ENCODE measurements at places on chromosomes 11 and 22. TPM values are rescaled to one million over a fixed set of nuclear protein-coding genes. Genes with fewer than 3 reads are reported as not detected.
A peak's percentile ranks its signal among the peaks of the same experiment; 100 is the strongest.

MYRF gene
- total RNA-seq: 1.5 TPM

GRCh38 chr11:79458709-79459108 lies 17.9 kb upstream of the TENM4 start:
- H3K4me3 ChIP-seq: no peak overlapping the region
- no peak overlapping the region for H3K27ac ChIP-seq
- H3K4me1 ChIP-seq: peaks cover 3% of the 10 kb centered on the region
- no peak for DNase-seq
- no peaks in the 10 kb centered on the region for H3K36me3 ChIP-seq
- H3K27me3 ChIP-seq: no peaks in the 10 kb centered on the region

- no peak overlapping the region for H3K27ac ChIP-seq
- no peak overlapping the region for H3K4me3 ChIP-seq
- H3K4me1 ChIP-seq: peaks cover 31% of the 10 kb centered on the region
- no peak for DNase-seq
- peaks cover 3% of the 10 kb centered on the region for H3K27me3 ChIP-seq
- no peaks in the 10 kb centered on the region for H3K36me3 ChIP-seq
Observed at GRCh38 chr22:29149841-29150555, 55.7 kb upstream of the EMID1 start.

DNA sequence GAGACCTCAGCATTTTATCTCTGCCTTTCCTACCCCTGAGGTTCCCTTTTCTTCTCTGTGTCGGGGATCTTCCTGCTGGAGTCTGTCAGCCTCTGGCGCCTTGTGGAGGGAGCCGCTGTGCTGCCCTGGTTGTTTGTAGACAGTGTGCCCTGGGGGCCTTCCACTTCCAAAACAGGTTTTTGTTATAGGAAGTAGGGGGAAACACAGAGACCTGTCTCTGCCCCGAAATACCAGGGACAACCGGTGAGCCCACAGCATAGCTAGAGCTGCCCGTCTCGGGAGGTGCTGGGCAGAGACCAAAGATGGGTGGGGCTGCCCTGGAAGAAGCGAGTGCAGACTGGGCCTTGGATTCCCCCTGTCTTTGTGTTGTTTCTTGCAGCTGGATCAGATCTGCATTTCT lies 8.0 kb downstream of the NCAPH2 start:
- DNase-seq: no peak
- H3K27me3 ChIP-seq: peaks cover 4% of the 10 kb centered on the region
- H3K27ac ChIP-seq: no peak overlapping the region
- no peak overlapping the region for H3K4me3 ChIP-seq
- H3K36me3 ChIP-seq: peaks cover 15% of the 10 kb centered on the region
- peaks cover 6% of the 10 kb centered on the region for H3K4me1 ChIP-seq

GRCh38 chr11:116539836-116540418 lies 232.9 kb downstream of the BUD13 start:
- no peaks in the 10 kb centered on the region for H3K36me3 ChIP-seq
- H3K4me3 ChIP-seq: no peak overlapping the region
- H3K4me1 ChIP-seq: no peaks in the 10 kb centered on the region
- no peak overlapping the region for H3K27ac ChIP-seq

FGF19 gene
- total RNA-seq: not detected

DNA sequence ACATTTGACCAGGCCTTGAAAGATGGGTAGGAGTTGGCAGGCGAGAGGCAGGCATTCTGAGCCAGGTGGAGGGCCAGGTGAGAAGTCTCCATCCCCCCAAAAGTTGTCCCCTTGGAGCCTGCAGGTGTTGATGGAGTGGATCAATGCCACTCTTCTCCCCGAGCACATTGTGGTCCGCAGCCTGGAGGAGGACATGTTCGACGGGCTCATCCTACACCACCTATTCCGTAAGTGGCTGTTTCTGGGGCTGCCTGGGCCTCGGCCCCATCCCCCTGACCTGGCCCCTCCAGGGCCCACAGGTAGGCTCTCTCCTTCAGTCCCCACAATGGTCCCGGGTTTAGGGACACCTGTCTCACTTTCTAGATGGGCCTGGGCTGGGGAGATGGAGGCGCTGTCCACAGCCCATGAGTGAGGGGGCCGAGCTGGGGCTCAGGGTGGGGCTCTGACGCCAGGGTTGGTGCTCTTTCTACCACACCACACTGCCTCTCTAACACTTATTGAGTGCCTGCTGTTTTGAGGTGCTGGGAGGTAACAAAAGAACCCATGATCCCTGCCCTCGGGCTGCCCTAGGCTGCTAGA lies 7.0 kb downstream of the PARVG start:
- peaks cover 3% of the 10 kb centered on the region for H3K36me3 ChIP-seq
- DNase-seq: no peak
- H3K4me1 ChIP-seq: no peaks in the 10 kb centered on the region

DNA sequence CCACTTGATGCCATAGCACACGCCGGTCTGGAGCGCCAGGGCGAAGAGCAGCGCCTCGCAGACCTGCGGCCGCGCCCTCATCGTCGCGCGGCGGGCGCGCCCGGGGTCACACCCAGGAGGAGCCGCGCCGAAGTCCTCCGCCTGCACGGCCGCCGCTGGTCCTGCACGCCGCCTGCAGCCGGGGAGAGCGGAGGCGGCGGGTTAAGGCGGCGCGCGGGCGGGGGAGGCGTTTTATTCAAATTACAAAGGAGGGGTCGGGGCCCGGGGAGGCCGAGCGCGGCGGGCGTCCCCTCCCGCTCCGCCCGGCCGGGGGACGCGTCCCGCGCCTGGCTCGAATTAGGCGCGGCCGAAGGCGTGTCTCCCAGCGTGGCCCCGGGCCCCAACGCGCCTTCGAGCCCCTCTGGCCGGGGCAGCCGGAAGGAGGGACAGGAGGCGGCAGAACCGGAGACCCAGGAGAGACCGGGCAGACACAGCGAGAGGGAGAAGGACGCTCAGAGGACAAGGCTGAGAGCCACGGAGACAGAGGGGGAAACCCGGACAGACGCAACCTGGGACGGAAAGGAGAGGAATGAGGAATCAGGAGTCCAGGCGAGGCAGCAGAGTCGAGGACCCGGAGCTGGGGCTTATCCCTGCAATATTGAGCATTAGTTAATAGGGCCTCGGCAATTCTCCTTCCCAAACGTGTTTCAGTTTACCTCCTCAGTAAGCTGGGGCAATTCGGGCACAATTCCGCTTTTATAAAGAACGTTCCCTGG lies at the start of gene WNT11:
Gene WNT11, minus strand, starts transcription at position 176 of the 755 bp plus-strand sequence. Its CDS starts 95 bp downstream, at position 81.
- H3K36me3 ChIP-seq: no peaks in the 10 kb centered on the region
- peak; percentile 38 for DNase-seq
- no peak within 1 kb of the TSS for H3K27ac ChIP-seq
- peaks cover 14% of the 10 kb centered on the region for H3K27me3 ChIP-seq
- peaks cover 12% of the 10 kb centered on the region for H3K4me1 ChIP-seq

PRRG4 gene
- total RNA-seq: not detected

DNA sequence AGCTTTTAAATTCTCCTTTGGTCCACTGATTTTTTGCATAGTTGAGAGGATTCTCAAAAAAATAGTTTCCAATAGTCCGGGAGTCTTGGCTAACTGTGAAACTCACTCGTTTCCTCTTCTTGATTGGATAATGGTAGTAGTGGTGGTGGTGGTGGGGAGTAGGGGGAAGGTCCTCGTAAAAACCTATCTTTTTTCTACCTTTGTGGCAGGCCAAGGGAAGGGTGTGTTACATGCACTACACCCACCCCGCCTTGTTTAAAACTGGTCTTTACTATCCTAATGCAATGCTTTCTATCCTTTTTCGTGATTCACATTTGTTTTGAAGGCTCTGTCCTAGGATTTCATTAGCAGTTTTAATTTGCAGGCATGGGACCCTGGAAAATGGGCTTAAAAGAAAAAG lies 4.8 kb downstream of the TEAD1 start:
- H3K4me1 ChIP-seq: peaks cover 64% of the 10 kb centered on the region
- H3K4me3 ChIP-seq: peak overlapping the region; percentile 72
- no peak for DNase-seq
- H3K27me3 ChIP-seq: peaks cover 6% of the 10 kb centered on the region
- H3K27ac ChIP-seq: peak overlapping the region; percentile 61
- H3K36me3 ChIP-seq: peaks cover 14% of the 10 kb centered on the region

PTPN5 gene
- total RNA-seq: 16.4 TPM

DNA sequence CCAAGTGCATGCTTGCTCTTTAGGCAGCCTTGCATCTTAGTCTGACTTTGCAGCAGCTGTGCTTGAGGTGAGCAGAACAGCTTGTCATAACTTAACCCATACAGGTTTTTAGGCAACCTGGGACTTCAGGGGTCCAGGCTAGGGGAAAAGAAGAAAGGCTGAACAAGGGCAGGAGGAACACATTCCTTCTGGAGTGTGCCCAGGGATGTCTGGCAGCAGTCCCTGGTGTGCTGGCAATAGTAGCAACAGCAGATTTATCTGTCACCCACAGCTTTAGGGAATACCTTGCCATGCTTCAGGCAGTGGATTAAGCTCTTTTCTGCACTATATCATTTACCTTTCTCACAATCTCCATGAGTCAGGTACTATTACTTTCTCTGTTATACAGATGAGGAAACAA lies 513.0 kb downstream of the RAB38 start:
- no peak for DNase-seq
- H3K27me3 ChIP-seq: peaks cover 6% of the 10 kb centered on the region
- H3K4me3 ChIP-seq: no peak overlapping the region
- no peak overlapping the region for H3K27ac ChIP-seq
- H3K36me3 ChIP-seq: no peaks in the 10 kb centered on the region

FAU gene
- total RNA-seq: 998 TPM

TREH gene
- not detected for total RNA-seq

- no peak overlapping the region for H3K27ac ChIP-seq
- peaks cover 3% of the 10 kb centered on the region for H3K27me3 ChIP-seq
- H3K4me1 ChIP-seq: peaks cover 29% of the 10 kb centered on the region
- no peak for DNase-seq
- no peaks in the 10 kb centered on the region for H3K36me3 ChIP-seq
- no peak overlapping the region for H3K4me3 ChIP-seq
Observed at GRCh38 chr11:75593286-75593915, 31.3 kb downstream of the SERPINH1 start.

GRCh38 chr11:120465921-120466534 lies 45.5 kb upstream of the GRIK4 start:
- H3K27me3 ChIP-seq: no peaks in the 10 kb centered on the region
- H3K4me1 ChIP-seq: no peaks in the 10 kb centered on the region
- H3K27ac ChIP-seq: no peak overlapping the region
- H3K4me3 ChIP-seq: peak overlapping the region; percentile 18
- DNase-seq: no peak
- peaks cover 54% of the 10 kb centered on the region for H3K36me3 ChIP-seq

PKP3 gene
- 0.49 TPM for total RNA-seq

DNA sequence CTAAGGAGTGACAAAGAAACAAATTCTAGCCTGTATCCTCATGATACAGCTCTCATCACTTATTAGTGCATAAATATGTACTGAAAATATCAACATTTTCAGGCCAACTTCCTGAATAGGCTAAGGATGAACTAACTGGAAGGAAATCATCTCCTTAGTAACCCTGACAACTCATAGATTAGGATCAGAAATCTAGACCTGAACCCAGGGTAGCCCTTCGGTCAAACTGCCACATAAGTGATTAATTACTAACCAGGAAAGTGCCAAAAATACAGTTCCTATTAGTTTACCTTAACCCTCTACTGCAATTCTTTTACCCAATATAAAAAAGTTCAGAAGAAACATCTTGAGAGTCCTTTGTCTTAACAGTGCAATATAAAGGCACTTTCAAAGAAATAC lies 40.0 kb downstream of the AMBRA1 start:
- no peak for DNase-seq
- peak overlapping the region; percentile 95 for H3K27ac ChIP-seq
- no peaks in the 10 kb centered on the region for H3K27me3 ChIP-seq
- peaks cover 23% of the 10 kb centered on the region for H3K4me1 ChIP-seq
- H3K36me3 ChIP-seq: no peaks in the 10 kb centered on the region

- H3K27ac ChIP-seq: peak overlapping the region; percentile 16
- H3K4me3 ChIP-seq: no peak overlapping the region
- peaks cover 14% of the 10 kb centered on the region for H3K4me1 ChIP-seq
- H3K36me3 ChIP-seq: no peaks in the 10 kb centered on the region
- no peaks in the 10 kb centered on the region for H3K27me3 ChIP-seq
- no peak for DNase-seq
Observed at GRCh38 chr22:28920757-28921584, 37.6 kb downstream of the ZNRF3 start.

DNA sequence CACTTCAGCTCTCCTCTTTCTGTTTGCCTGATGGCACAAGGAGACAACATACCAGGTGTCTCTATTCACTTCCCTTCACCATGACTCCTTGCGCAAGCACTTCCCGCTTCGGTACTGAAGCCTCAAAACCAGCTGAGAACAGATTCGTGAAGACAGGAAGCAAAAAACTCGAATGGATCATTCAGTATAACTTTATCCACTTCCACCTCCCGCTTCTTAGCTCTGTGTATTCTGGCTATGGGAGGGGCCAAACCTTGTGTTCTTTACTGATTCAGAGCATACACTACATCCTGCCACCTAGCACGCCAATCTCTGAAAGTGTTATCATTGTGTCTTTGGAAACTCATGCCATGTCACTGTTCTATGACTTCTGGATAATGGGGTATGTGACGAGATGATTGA lies 62.2 kb upstream of the ADA2 start:
- H3K27ac ChIP-seq: no peak overlapping the region
- no peak overlapping the region for H3K4me3 ChIP-seq
- no peaks in the 10 kb centered on the region for H3K36me3 ChIP-seq
- H3K4me1 ChIP-seq: peaks cover 6% of the 10 kb centered on the region

MAPK8IP1 gene
- total RNA-seq: 3.7 TPM

DNA sequence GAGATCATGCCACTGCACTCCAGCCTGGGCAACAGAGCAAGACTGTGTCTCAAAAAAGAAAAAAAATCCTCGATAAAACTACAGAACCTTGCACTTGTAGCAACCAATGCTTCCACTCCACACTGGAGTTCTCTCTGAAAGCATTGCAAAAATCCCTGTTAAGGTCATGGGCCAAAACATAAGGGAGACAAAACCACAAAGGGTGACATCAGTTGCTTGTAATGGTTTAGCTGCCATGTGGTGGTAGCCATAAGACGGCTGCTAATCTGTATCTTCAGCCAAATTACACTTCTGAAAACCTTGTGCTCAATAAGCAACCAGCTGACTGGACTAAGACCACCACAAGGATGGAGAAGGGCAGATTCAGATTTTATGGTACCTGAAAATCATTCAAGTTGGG lies 20.6 kb upstream of the TPH1 start:
- H3K4me1 ChIP-seq: peaks cover 8% of the 10 kb centered on the region
- no peaks in the 10 kb centered on the region for H3K36me3 ChIP-seq
- no peak overlapping the region for H3K27ac ChIP-seq
- H3K27me3 ChIP-seq: no peaks in the 10 kb centered on the region

DNA sequence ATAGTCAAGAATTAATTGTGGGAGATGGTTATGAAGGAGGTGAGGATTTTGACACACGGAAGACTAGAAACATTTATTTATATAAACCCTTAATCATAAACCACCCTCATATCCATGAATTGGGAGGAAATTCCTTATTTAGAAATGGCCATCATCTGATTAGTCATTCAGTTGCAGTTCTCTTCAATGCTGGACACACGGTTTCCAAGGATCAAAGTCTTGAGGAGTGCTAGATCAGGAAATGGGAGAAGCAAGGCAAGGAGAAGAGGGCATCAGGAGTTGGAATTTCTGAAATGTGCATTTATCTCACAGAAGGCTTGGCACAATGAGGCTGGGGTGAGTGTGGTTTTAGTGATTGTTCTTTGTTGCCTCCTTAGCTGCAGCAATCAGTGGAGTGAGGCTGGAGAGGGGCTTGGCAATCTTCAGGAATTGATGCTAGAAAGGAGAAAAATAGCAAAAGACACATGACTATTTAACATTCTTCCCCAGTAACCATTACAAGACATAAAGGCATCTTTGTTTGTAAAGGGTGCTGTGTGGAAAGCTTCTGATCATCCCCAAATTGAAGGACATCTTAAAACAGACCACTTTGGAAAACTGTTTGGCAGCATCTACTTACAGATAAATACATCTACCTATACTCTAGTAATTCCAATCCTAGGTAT lies 21.6 kb upstream of the GDPD4 start:
- no peak for DNase-seq
- no peak overlapping the region for H3K27ac ChIP-seq

PAFAH1B2 gene
- 87.4 TPM for total RNA-seq

GRCh38 chr11:129373489-129373953 lies 2.1 kb upstream of the BARX2 start:
- no peak overlapping the region for H3K4me3 ChIP-seq
- no peaks in the 10 kb centered on the region for H3K36me3 ChIP-seq

Measured in endothelial cell (in vitro differentiated cells).